ENCODE measurements at places on chromosomes 16 and 17. TPM values are rescaled to one million over a fixed set of nuclear protein-coding genes. Genes with fewer than 3 reads are reported as not detected.

DNA sequence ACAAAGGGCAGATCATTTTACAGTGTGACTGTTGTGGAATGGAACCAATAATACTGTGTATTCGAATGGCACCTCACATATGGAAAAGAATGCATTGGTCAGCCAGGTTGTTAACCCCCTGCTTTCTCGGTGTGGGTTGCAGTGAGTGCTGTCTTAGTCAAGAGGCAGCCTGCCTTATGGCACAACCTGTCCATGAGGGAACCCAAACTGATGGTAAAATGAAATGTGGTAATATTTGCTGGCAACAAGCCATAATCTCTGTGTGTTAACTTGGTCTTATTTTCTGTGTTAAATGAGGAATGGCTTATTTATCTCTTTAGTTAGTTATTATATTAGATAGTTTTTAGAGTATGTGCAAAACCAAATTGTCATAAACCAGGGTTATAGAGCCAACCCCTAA lies 81.6 kb downstream of the TMC6 start:
- no peaks in the 10 kb centered on the region for H3K27me3 ChIP-seq
- peaks cover 7% of the 10 kb centered on the region for H3K36me3 ChIP-seq
- H3K4me3 ChIP-seq: no peak overlapping the region
- DNase-seq: no peak
- H3K27ac ChIP-seq: no peak overlapping the region

GRCh38 chr16:27174007-27174406 lies 29.3 kb upstream of the KDM8 start:
- H3K27ac ChIP-seq: no peak overlapping the region
- DNase-seq: no peak
- H3K4me3 ChIP-seq: no peak overlapping the region
- H3K27me3 ChIP-seq: no peaks in the 10 kb centered on the region
- H3K4me1 ChIP-seq: no peaks in the 10 kb centered on the region

Gene SYNRG
- 20.2 TPM for total RNA-seq

Gene SLC6A2
- total RNA-seq: 0.64 TPM

Gene GLTPD2
- total RNA-seq: not detected

Gene CTF1
- 4.5 TPM for total RNA-seq

All from breast epithelium (tissue), 4 donors.